ENCODE measurements at places on chromosomes 2 and 18.

DNA sequence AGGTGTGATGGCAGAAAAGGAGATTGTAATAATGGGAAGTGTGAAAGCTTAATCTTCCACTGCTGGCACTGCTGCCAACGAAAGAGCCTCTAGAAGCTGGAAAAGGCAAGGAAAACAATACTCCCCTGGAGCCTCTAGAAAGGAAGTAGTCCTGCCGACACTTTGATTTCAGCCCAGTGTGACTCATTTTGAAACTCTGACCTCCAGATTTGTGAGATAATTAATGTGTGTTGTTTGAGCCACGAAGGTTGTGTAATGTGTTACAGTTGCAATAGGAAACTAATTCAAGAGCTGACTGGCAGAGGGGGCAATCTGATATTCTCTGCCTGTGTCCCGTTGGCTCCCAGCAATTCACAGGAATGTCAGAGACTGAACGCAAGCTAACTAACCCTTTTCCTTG is 219.2 kb upstream of the UBE2E3 start:
- no peak for DNase-seq

DNA sequence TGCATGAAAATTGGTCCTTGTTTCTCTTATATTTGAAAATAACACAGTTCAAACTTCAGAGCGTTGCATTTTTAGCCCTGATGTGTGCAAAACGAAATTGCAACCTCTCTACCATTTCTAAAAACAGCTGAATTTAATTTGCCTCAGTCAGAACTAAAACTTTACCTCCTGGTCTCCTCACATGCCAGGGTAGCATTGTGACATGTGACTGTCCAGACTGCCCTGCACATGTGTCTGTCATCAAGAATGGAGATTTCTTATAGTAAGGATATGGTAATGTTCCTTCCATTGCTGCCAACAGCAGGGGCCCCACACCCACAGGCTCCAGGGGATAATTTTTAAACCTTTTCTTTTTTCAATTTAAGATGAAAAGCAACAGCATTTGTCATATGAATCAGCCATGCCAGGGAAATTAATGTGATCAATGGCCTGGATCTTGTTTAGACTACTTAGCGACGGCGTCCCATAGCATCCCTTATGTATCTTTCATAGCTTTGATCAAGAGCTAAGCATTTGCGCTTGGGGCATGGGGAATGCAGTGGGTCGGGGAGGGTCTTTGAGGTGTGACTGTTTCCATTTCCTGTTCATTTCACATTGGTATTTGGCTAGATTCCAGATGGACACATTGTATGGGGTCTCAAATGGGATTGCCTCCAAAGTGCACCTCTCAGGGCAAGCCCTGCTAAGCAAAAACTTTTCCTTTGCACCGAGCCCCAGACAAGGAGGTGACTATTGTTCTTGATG is 92.4 kb upstream of the RASGRP3 start:
- DNase-seq, result no peak

DNA sequence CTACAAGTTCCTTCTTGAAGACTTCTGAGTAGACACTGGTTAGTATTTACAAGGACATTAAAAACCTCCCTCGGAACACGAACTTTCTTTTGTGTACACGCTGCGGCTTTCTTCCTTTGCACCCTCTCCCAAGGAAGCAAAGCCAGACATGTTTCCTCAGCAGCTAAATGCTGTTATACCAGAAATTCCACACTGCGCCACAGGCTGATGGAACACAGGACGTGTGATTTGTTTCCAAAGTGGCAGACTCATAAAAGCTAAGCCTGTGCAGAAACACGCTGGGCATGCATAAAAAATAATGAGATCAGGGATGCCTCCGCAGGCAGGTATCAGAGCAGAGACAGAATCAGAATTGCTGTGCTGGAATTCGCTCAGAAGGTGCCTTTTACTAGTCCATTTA is 73.0 kb upstream of the RGPD5 start:
- no peak for DNase-seq

GRCh38 chr2:36423172-36423571 is 67.6 kb downstream of the CRIM1 start:
- no peak for DNase-seq

DNA sequence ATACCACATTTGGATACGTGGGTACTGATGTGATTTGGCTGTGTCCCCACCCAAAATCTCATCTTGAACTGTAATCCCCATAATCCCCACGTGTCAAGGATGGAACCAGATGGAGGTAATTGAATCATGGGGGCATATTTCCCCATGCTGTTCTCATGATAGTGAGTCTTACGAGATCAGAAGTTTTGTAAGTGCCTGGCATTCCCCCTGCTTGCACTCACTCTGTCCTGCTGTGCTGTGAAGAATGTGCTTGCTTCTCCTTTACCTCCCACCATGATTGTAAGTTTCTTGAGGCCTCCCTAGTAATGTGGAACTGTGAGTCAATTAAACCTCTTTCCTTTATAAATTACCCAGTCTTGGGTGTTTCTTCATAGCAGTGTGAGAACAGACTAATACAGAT is 70.3 kb downstream of the CHST9 start:
- no peak for DNase-seq

- DNase-seq, result no peak
Measured at GRCh38 chr2:226707499-226707898, 92.1 kb downstream of the IRS1 start.

- no peak for DNase-seq
Measured at GRCh38 chr18:39453356-39453755, 1887.8 kb upstream of the CELF4 start.

DNA sequence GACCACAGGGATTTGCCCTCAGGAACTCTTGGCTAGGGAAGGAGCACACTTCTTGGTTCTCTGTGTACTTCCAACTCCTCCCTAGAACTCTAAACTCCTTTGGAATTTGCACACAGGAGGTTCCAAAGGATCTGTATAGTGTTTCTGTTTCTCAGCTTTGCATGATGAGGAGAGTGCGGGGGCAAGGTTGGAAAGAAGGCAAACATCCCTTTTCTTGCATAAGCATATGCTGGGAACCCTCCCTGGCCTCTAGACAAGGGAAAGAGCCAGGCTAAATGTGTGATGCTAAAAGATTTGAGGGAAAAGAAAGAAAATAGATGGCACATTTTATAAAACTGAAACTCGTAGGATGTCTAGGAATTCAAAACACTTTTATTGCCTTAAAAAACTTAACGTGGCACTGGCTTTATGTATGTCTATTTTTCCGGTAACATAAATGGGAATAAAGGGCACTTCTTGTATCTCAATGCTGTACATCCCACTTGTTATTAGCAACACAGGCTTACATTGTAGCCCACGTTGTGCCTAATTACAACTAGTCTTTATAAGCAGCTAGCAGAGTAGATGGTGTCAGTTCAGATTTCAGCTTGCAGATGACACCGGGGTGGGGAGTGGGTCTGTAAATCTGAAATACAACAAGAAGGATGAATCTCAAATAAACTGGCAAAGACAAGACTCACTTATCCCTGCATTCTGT is 165.8 kb downstream of the GPD2 start:
- no peak for DNase-seq

GRCh38 chr2:172361360-172361759 is 66.0 kb upstream of the ITGA6 start:
- DNase-seq, result no peak

- DNase-seq, result no peak
Measured at GRCh38 chr2:182818925-182819324, 47.5 kb downstream of the FRZB start.

GRCh38 chr18:76981396-76981968 is 151.1 kb downstream of the MBP start:
- no peak for DNase-seq
